ENCODE measurements at places on chromosomes 1 and 21.

GRCh38 chr1:161021165-161021969 is 415 bp upstream of the F11R start:
- DNase-seq = peak; percentile 82

- DNase-seq = no peak
Observed at GRCh38 chr1:218496561-218496960, 151.4 kb downstream of the TGFB2 start.

DNA sequence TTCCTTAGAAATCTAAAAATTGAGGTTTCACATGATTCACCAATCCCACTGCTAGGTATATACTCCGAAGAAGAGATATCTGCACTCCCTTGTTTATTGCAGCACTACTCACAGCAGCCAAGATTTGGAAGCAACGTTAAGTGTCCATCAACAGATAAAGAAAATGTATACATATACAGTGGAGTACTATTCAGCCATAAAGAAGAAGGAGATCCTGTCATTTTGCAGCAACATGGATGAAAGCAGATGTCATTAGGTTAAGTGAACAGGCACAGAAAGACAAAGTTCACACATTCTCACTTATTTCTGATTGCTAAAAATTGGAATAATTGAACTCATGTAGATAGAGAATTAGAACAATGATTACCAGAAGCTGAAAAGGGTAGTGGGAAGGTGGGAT is 56.4 kb downstream of the RABGAP1L start:
- DNase-seq = no peak

DNA sequence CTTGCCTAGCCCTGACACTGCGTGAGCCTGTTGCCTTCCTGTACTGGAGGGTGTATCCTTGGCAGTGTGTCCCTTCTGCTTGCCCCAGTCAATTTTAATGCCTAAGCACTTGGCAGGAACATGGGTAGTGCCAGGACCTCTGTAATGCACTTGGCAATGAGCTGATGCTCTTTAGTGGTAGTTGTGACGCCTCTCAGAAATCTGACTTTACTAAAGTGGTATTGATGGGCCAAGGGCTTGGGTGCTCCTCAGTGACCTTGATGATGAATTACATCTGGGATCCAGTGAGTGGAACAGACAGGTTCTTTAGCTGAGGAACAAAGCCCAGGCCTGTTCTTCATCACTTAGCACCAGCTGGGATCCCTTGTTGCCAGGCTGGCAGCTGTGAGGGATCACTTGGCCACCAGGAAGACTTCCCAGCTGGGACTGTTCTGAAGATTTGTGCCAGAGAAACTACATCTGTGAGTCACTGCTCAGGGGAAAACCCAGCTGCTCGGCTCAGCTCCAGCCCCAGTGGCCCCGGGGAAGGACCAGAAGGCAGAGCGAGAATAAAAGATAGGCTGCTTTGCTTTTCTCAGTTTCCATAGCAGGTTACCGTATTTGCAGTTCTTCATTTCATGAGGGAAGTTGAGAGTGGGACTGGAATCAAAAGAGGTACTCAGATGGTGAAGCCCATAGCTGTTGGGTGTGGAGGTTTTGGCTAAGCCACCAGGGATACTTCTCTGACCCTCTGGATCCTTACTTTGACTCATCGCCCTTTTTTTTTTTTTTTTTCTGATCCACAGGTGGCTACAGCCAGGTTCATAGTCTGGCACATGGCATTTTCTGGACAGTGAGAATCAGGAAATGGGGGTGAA is 28.5 kb upstream of the KCNA2 start:
- DNase-seq = peak; percentile 23

GRCh38 chr1:29504196-29504595 is 267.9 kb downstream of the PTPRU start:
- DNase-seq = no peak

GRCh38 chr1:168235548-168235885 is 9.7 kb downstream of the SFT2D2 start:
- DNase-seq = no peak

DNA sequence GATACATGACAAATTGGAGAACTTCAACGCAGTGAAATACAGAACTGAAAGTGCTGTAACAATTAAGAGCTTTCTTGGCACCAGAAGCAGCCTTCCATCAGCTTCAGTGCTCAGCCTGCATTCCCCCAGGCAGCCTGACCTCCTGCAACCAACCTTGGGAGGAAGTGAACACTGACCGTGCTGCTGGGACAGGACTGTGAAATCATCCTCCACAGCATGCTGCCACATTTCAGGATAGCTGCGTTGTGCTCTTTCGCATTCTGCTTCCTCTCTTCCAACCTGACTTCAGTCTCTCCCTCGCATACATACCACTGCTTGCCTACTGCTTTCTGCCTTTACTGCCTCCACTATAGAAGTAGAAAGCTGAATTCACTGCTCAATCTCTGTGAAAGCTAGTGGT is 388.6 kb downstream of the RWDD3 start:
- DNase-seq = no peak

DNA sequence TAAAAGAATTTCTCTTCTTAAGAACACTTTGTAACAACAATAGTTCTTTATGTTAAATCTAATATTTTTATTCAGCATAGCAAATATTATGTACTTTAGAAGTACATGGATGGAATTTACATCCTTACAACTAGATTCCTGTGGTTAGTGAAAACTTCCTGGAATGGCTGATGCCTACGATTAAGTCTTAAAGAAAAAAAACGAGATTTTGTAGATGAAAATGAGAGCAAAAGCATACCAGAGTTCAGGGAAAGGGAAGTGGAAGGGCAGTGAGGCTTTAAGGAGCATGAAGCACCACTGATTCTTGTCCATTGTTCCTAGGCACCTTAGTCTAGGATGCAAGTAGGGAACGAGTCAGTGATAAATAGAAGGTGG is 26.7 kb downstream of the CFH start:
- DNase-seq = no peak

GRCh38 chr1:17834561-17835100 is 79.5 kb downstream of the ACTL8 start:
- DNase-seq = no peak

DNA sequence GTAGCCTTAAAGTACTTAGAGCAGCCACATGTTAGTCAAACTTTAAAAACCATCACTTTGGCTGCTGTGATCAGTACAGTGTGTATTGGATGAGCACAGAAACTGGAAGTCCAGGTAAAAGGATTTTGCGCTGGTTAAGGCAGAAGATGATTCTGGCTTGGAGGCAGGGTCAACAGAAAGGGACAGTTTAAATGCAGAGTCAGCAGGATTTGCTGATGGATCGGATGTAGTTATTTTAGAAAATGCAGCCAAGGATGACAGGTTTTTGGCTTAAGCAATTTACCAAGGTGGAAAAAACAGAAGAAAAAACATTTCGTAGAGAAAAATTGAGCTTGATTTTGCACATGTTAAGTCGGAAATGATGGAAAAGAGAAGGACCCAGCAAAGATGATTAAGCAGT is 45.9 kb upstream of the MORC3 start:
- DNase-seq = no peak

DNA sequence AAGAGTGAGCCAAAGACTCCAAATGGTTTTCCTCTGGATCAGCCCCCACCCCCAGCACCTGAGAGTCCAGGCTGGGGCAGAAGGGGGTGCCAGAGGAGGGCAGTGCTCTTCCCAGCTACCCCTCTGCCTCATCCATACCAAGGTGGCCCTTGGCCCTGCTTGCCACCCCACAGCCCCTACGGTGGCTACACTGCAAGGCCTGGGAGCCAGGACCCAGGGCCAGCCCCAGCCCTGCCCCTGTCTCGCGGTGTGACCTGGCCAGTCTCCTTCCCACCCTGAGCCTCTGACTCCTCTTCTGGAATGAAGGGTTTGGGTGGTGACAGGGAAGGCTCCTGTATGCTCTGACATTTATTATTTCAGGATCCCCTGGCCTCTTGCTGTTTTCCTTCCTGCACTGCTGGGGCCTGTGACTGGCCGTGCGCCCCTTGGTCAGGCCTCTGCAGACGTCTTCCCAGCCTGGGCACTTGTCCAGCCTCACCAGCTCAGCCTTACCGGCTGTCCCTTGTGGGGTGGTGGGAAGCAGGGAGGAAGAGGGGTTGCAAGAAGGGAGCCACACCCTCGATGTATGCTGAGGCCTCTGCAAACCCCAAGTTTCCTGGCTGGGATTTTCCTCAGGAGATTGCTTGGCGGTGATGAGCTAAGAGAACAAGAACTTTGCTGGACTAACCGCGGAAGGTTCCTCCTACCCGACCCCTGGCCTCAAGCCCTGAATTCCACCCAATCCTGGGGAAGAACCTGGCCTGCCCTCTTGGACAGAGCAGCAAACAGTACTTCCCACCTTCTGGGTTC is 13.5 kb downstream of the ASAP3 start:
- no peak for DNase-seq

DNA sequence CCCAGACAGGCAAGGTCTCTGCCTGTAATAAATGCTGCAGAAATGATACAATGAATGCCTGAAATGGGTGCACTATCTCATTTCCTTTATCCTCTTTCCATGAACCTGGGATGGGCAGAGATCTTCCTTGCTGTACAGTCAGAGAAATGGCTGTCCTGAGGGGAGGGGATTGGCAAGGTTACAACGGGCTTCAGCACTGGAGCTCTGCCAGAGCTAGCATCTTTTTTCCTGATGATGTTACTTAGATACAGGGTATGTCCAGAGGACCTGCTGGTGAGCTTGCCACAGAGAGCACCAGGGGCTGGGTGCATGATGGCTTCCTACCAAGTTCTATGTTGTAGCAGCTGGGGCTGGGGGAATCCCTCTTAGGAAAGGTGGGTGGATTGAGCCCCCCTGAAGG is 115.1 kb downstream of the PLXNA2 start:
- no peak for DNase-seq

DNA sequence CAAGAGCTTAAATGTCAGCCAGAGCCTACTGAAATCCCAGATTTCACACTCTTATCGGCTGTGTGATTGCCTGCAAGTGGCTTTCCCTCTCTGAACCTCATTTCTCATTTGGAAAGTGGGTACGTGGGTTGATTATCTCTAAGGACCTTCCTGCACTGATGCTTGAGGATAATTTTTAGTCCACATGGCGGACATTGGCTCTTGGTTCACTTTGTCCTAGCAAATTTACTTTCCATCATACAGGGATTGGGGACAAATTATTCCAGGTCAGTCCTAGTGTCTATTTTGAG is 111.6 kb downstream of the ACTL8 start:
- DNase-seq = no peak

GRCh38 chr1:93704052-93704451 is 22.4 kb upstream of the BCAR3 start:
- DNase-seq = no peak

DNA sequence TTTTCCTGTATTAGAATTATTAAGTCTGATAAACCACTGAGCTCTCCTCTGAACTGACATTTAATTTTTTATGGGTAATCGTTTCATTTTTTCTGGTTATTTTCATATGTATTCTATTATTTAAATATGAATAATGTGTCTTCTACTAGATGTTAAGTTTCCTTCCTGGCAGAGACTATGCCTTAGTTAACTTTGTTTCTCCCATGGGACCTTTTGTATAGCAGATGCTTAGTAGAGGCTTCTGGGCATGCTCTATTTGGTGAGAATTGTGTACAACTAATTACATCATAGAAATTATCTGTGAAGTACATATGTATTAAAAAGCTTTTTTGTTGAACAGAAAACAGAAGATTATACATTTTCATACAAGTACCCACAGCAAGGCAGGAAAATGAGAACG is 23.4 kb downstream of the CTBS start:
- DNase-seq = no peak

GRCh38 chr21:45262616-45263015 is 25.1 kb downstream of the POFUT2 start:
- no peak for DNase-seq

All from stimulated activated CD4-positive, alpha-beta T cell treated with anti-CD3 and anti-CD28 coated beads, Interleukin-15, amount 100 ng/mL, for 1 hour (primary cell).